Hematopoietic multipotent progenitor cell treated with erythropoietin and hydrocortisone succinate and interleukin-3 and kit ligand, for 6 days (in vitro differentiated cells): ENCODE measurements at places on chromosomes 5 and 9.
A peak's percentile ranks its signal among the peaks of the same experiment; 100 is the strongest.

GRCh38 chr9:81592887-81593266 lies 96.5 kb downstream of the TLE1 start:
- no peak for DNase-seq

DNA sequence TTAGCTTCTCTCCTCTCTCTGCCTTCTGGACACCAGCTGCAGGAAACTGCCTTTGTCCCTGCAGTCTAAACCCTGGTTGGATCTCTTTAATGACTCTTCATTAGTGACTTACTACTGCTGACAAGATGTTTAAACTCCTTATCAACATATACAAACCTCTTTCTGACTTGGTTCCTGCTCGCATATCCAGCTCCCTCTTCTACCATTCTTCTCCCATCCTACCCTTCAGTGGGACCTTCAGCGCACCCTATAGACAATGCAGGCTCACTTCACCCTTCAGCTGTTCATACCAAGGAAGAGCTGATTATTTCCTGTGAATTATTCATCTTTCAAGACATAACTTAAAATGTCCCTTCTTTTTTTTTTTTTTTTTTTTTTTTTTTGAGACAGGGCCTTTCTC lies 436.5 kb downstream of the KIAA0825 start:
- peak; percentile 10 for DNase-seq

DNA sequence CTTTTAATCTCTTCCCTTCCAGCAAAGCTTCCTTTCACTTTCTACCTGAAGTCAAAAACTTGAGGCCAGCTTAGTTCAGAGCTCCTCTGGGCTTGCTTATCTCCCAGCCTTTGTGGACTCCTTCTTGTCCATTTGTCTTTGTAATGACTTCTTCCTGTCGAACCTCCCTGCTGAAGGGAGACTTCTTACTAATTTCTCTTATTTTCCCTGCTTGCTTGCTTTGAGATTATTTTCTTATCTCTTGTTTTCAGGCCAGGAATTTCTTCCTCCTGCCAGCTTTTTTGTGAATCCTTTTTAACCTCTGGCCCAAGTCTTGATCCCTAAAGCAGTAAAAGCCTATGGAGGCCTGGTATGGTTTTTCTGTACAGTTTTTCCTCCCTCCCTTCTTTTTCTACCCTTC lies 46.8 kb upstream of the DHFR start:
- no peak for DNase-seq

DNA sequence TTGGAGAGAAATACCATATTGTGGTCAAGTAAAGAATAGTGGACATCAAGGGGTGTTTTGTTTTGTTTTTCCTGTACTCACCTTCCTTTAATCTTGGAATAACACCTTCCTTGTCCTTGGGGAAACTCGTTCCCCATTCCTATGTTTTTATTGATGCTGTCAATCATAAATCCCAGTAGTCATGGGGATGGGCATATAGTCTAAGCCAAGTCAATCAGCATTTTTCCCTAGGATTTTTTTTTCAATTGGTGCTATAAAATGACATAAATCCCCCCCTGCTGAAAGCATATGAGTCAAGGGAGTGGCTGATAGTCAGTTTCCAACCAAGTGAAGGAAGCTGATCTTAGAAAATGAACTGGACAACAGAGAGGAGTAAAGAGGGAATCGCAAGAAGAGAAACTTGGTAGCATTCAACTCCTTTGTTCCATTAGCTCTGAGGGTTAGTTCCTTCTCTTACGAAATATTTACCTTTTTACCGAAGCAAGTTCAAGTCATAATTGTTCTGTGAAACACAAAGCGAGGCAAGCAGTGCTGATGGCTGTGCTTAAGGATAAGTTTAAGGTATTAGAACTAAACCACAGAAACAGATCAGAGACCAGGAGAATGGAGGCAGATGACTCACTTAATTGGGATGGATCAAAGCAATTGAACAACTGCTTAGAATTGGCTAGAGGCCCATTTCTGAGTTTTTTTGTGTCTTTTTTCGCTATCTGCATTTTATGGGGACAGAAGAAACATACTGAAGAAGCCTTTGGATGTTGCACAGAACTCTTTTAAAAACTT lies 218.6 kb downstream of the SEMA6A start:
- no peak for DNase-seq

GRCh38 chr9:79279356-79279755 lies 292.4 kb upstream of the TLE4 start:
- no peak for DNase-seq
